CD4-positive, alpha-beta T cell treated with Interleukin-1 beta for 1 hour (primary cell): ENCODE measurements at places on chromosomes 3 and 15.

DNA sequence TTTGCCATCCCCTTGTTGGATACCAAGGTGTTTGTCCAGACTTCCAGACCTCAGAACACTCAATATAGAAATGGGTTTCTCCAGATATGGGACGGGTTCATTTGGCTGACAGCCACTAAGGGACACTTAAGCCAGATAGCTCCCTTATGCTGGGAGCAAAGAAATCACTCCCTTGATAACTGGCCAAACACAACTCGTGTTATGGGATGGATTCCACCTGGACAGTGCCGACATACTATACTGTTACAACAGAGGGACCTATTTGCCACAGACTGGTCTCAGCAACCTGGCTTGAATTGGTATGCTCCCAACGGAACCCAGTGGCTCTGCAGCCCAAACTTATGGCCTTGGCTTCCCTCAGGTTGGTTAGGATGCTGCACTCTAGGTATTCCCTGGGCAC is 114.0 kb upstream of the PLCL2 start:
- no peak for DNase-seq

DNA sequence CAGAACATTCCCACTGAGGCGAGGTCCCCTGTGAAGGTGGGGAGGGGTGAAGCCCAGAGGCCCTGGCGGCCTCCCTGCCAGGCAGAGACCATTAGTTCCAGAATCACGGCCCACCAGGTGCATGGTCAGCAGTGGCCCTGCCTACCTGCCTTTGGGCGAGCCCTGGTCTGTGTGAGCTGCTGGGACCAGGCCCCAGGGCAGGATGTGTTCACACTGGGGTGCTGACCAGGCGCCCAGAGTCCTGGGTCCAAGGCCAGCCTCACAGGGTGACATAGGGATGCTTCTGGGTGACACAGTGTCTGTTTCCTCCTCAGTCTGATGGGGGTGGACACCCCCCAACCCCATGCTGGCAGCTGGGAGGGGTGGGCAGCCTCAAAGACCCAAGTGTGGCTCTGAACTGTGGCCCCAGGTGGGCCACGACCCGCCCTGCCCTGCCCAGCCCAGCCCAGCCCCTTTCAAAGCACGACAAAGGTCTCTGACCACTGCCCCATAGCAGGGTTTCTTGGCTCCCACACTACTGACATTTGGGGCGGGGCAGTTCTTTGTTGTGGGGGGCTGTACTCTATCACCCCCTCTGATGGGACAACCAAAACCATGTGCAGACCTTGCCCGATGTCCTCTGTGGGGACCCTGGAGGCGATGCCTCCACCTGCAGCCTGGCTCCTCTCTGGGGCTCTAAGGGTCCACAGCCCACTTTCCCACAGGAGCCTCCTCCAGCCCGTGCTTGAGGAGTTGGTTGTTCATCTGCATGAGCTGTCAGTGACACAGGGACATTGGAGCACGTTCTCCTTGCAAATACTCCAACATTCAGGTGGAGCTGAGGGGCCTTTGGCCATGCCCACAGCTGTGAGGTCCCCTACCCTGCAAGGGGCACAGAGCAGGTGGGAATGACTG is 44.8 kb upstream of the SLC41A3 start:
- DNase-seq, result no peak

DNA sequence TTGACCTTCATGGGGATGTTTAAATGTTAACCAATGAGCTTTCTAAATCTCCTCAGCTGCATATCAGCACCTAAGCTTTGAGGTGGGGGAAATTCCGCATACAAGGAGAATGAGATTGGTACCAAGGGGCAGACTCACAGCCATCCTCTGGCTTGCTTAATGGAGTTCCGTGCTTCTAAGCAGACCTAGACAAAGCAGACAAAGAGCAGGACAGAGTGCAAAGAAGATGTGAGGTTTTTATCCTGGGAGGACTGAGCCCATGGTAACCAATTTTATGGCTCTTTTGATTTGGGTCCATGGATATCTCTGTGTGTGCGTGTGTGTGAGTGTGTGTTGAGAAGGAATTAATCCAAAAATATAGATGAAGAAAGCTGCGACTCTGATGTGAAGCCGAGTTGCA is 7.5 kb downstream of the TAFA4 start:
- no peak for DNase-seq

DNA sequence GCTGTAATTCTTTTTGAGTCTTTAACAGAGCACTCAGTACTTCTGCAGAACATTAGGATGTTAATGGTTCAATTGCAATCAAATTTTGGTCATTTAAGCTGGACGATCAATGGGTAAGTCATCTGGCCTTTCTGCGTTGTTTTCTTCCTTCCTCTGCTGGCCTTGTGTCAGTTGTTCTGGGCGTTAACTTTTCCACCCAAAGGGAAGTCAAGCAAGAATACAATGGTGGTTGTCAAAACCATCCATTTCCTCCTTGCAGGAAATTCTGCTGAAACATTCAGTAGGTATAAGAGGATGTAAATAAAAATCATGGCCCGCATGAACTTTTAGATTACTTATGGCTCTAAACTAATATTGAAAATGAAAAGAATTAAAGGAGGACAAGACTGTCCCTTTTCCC is 584.0 kb downstream of the GRM7 start:
- DNase-seq, result no peak

- no peak for DNase-seq
Observed at GRCh38 chr15:98126326-98127085, 166.0 kb downstream of the ARRDC4 start.

DNA sequence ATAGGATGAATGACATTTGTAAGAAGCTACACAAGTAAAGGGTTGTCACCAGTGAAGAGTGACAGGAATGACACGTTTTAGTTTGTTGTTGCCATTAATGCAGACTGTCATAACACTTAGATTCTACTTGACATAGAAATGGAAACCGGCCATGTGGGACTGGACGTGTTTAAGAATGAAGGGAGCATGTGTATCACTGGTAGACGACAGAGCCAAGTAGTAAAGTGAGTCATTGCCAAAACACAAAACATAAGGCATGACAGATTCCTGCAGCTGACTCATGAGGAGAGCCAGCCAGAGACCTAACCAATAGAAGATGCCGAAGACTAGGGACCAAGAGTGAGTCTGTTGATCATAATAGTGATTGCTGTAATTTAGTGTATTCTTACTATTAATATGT is 106.2 kb upstream of the PLAAT1 start:
- no peak for DNase-seq

DNA sequence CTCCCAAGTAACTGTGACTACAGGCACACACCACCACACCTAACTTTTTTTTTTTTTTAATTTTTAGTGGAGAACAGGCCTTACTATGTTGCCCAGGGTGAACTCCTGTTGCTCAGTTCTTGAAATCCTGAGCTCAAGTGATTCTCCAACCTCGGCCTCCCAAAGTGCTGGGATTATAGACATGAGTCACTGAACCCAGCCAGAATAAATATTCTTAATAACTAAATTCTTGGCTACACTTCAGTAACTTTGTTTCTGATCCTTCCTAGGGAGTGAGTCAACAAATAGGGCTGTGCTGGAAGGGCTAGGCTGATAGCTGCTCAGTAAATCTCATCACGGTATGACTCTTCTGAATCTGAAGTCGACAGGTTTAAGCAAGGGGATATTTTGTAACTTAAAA is 56.6 kb downstream of the P3H2 start:
- DNase-seq, result no peak

DNA sequence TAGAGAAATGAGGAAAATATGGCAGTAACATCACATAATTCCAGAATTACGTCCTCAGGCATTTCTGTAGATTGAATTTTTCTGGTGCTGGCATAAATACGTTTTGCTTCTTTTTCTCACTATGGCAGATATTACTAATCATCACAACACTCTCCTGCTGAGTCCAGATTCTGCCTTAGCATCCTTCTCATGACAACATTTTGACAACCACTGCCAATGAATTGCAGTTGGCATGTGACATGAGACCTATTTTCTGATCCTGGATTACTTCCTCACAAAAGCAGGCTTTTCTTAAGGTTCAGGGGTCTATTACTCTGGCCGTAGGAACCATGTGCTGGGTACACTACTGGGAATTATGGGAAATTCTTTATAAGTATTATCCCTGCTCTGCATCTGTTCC is 22.5 kb upstream of the ARL6 start:
- DNase-seq, result no peak

DNA sequence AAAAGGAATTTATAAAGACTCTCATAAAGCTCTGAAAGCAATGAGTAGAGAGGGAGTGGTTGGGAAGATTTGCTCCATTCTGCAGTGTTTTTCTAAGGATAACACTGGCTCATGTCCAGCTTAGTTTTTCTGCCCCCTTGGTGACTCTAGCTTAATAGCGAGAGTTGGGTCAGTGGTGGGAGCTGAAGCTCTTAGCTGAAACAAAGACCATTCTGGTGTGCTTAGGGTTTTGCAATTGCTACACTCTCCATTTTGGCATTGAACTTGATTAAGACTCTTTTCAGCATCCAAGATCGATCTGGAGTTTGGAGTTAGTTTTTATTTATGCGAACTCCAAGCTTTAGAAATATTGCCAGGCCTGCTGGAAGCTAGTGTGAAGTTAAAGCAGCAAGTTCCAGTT is 98.0 kb downstream of the ATG7 start:
- no peak for DNase-seq

DNA sequence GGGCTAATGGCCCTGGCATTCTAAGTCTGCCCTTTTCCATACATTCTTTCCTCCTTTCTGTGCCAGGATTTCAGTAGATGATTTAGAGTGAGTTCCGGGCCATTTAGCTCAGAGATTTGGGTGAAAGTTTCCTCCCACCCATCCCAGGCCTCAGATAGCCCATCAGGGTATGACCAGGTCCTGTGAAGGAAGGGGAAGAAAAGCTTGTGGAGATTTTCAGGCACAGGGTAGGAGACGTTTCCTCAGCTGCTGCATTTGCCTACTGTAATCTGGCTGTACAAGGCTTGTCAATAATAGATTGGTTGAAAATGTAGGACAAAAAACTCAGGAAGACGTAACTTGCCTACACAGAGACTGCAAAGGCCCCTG is 63.2 kb upstream of the BCL6 start:
- DNase-seq, result no peak

DNA sequence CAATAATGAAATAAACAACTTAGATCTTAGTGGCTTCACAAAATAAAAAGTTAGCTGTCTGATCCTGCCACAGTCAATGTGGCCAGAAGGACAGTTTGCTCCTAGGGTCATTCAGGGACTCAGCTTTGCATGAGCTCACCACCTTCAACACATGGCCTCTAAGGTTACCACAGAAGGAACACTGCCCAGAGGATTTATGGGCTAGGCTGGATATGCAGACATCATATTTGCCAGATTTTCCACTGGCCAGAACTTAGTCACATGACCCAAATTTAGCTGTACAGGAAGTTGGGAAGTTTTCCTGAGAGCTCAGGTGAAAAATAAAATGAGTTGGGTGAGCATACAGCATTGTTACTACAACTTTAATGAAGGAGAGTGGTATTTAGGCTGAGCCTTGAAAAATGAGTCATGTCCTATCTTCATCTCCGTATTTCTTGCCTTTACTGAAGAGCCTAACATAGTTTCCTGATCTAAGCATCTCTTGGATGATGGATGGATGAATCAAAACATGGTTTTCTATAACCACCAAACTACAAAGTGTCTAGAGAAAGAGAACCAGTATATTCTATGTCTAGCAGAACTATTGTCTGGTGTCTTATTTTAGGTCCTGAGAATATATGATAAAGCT is 54.9 kb upstream of the TMEM108 start:
- DNase-seq, result no peak

DNA sequence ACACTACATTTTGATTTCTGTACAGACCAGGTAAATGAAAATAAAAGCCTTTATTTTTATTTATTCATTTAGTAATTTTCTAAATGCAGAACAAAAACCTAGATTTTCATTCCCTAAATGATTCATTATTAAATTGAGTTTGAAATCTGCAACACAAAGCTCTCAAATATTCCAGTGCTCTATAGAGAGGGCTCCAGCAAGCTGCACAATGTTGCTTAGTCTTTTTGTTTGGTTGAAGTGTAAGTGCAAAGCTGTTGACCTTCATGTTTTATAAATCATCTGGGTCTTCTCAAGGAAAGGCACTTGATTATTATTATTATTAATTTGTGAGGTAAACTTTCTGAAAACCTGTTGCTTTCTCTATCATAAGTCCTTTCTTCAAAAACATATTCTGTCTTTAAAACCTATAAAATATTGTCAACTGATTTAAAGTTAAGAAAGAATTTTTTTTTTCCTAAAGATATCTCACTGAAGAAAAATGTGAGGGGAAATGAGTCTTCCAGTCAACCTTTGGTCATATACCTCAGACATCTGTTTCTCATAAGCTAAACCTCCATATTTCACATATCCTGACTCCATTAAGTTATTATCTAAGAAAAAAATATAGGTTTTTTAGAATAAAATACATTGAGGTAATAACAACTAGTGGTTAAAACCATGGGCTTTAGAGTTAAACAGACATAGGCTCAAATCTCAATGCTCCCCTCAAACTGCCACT is 100.7 kb downstream of the ZIC4 start:
- DNase-seq, result no peak

DNA sequence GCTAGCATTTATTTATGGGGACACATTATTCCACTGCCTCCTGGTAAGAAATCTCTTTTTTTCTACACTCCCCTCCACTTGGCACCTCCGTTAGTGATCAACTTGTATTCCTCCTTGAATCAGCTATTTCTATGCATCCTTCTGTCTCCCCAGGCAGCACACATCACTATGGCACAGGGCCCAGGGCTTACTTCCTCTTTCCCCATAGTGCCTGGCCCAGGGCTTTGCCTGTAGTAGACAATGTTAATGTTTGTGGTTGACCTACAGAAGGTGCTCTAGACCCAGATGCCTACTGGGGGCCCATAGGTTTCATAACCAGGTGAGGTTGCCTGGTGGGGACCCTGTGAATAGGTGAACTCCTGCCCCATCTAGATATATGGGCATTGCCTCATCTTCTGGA is 44.9 kb downstream of the EPHB1 start:
- no peak for DNase-seq

- DNase-seq, result no peak
Observed at GRCh38 chr3:6452974-6453373, 407.9 kb upstream of the GRM7 start.

DNA sequence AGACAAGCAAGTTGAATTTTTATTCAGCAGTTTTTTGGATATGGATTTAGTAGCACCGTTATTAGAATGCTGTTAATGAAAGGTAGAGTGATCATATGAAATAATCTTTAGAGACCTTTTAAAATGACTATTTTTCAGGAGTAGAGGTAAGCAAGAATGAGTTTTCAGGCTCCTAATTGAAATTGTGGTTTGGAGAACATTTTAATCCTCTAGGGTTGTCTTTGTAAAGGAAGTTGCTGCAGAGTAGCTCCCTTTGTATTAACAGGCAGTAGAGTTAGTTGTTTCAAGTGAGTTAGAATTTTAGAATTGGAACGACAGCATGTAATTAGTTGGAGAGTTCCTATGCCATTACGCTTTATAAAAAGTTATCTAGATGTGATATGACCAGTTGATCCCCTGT is 27.2 kb upstream of the EDEM1 start:
- DNase-seq, result no peak

DNA sequence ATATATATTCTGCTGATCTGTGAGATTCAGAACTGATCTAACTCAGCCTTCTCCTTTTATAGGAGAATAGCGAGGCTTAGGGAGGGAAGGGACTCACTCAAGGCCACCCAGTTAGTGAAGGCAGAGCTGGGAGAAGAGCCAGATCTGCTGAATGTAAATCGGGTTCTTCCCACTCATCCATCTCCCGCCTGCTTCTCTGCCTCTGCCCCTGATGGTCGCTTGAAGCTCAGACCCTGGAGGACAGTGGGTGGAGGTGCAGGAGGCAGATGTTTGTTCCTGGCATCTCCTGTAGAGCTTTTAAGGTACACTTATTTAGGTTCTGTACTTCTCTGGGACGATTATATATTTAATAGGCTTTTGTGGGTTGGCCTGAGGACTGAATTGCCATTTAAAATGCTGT is 4.3 kb downstream of the PDIA5 start:
- DNase-seq, result no peak

GRCh38 chr15:97144377-97144711 is 813.8 kb downstream of the NR2F2 start:
- no peak for DNase-seq
